ENCODE measurements at places on chromosomes 4 and X.

DNA sequence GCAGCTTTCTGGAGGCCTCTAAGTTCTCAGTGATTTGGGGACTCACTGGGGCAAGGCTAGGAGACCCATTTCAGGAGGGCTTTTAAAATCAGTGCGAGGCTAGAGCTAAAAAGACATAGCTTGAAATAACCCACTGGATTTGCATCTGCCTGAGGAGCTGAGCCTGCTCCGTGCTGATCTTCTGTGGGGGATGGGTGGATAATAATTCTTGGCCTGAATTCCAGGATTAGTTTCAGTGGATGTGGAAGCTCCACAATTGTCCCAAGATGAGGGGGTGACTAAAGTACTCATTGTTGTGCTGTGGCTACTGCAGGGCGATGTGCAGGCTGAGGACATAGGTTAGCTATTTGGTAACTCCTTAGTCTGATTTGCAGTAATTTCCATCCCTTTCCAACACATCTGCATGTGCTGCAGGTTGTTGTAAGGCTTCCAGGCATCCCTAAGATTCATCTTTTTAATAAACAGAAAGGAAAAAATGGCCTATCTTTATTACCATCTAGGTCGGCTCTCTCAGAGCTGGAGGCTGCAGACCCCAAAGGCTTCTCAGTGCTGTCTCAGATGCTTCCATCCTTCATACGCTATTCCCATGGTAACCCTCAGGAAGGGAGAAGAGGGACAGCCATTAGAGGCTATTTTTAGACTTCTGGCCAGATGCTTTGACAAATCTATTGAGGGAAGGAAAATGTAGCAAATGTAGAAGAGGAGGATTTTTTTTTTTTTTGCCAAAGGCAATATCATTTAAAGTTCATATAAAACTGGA, 63.4 kb downstream of the GRXCR1 start:
- DNase-seq, result no peak

GRCh38 chr4:13368217-13368616, 115.9 kb downstream of the RAB28 start:
- DNase-seq, result no peak

DNA sequence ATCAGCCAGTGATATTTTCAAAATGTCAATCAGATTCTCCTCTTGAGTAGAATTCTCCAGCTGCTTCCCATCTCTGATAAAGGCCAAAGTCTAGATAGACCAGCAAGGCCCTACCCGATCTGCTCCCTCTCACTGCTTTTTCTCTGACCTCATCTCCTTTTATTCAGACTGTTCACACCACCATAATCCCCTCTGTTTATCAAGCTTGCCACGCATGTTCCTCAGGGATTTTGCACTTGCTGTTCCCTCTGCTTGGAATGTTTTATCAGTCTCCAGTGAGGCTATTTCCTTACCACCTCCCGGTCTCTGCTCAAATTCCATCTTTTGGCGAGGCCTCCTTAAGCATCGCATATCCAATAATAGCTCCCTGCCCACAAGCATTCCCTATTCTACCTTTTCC, 20.1 kb downstream of the NOCT start:
- no peak for DNase-seq

DNA sequence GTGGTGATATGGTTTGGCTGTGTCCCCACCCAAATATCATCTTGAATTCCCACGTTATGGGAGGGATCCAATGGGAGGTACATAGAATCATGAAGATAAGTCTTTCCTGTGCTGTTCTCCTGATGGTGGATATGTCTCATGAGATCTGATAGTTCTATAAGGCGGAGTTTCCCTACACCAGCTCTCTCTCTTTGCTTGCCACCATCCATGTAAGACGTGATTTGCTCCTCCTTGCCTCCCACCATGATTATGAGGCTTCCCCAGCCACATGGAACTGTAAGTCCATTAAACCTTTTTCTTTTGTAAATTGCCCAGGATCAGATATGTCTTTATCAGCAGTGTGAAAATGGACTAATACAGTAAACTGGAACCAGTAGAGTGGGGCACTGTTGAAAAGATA, 39.5 kb downstream of the HSD17B13 start:
- DNase-seq, result no peak

GRCh38 chrX:137548261-137548660, 17.7 kb upstream of the ZIC3 start:
- DNase-seq, result no peak

- DNase-seq, result no peak
These were observed 14.6 kb downstream of the GRXCR1 start for GRCh38 chr4:42906891-42907759.

GRCh38 chrX:149272690-149273463, 232.2 kb downstream of the IDS start:
- no peak for DNase-seq

DNA sequence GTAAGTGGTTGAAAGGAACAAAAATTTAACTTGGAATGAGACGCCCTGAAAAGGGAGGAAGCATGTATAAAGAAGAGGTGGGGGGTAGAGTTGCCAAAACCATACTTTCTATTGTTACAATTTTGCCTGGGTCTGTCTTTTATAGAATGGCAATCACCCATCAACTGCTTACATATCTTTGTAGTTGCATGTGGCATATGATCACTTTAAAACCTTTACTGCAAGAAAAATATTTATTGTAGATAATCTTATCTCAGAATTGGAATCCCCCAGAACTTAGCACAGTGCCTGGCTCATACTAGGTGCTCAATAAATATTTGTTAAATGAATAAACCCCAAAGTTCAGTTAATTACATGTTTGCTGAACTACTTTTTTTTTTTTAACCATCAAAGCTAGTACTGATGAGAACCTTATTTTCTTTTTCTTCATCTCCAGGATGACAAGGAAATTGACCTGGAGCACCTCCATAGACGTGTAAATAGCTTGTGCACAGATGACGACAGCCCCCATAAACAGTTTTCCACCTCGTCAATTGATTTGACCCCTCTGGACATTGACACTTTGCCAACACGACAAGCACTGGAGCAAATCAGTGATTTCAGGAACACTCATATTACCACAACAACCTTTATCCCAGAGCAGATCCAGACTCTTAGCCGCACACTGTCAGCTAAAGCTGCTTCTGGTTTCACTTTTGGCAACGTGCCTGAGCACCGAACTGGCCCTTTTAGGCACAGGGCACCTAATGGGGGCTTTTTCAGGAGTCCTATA, 56.7 kb upstream of the ATOH1 start:
- DNase-seq, result no peak

DNA sequence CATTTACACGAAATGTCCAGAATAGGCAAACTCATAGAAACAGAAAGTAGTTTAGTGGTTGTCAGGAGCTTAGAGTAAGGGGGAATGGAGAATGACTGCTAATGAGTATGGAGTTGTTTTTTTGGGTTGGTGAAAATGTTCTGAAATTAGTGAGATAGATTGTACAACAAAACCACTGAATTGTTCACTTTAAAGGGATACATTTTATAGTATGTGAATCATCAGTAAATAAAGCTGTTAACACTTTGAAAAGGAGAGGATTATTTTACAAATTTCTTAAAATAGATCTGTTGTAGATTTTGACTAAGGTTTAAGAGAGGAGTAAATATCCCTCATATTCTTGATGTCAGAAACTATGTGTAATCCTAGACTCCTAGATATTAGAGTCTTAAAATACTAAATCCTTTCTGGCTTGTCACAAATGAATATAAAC, 82.7 kb downstream of the RAPGEF2 start:
- no peak for DNase-seq

DNA sequence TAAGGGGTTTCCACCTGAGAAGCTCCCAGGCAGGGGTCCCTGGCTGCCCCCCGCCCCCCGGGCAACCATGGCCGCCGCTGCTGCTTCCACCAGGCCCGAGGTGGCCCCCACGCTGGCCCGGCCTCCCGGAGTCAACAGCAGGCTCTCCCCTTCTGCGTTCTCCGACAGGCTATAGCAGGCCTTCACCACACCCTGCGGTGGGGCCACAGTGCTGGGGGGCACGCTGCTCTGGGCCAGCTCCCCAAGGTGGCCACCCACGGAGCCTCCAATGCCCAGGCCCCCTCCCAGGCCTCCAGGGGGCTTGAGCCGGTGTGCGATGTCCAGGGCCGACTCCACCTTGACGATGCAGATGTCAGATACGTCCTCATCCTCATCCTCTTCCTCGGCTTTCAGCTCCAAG, 72.5 kb downstream of the UBE2K start:
- DNase-seq, result no peak

DNA sequence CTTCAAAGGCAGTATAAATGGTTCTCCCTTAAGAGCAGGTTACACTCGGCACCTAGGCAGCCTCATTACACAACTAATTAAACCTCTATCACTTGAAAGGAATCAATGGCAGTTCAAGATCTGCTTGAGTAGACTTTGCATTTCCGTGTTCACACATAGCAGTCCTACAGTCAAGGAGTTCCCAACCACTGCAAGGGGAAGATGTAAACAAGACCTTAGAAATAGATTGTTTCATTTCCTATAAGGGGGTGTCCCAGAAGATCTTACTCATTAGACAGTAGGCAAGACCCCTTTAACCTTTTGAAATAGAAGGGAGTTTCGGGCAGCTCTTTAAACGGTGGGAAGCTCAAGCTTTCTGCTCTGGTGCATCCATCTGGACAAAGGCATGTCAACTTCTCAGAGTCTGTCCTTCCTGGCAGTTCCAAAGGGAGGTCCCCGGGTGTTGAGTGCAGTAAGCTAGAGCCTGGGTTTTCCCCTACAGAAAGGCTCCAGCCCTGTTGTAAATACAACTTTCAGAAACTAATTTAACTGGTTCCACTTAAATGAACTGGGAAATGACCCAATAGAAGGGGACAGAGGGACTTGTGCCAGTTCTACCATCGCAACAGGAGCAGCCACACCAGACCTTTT, 150.8 kb downstream of the RBMX2 start:
- DNase-seq, result no peak

GRCh38 chr4:171007618-171008390, 805.4 kb upstream of the GALNTL6 start:
- DNase-seq, result no peak

- DNase-seq, result no peak
These were observed 27.7 kb downstream of the YIPF7 start for GRCh38 chr4:44623676-44624075.
